ENCODE measurements at places on chromosomes 7 and 10.
A peak's percentile ranks its signal among the peaks of the same experiment; 100 is the strongest.

- no peak for DNase-seq
- H3K4me3 ChIP-seq: no peak overlapping the region
- H3K4me1 ChIP-seq: no peaks in the 10 kb centered on the region
- H3K36me3 ChIP-seq: no peaks in the 10 kb centered on the region
- H3K27me3 ChIP-seq: no peaks in the 10 kb centered on the region
Measured at GRCh38 chr10:63866747-63867140, 345.5 kb downstream of the REEP3 start.

- H3K4me1 ChIP-seq: peaks cover 2% of the 10 kb centered on the region
- no peak for DNase-seq
- H3K27ac ChIP-seq: no peak overlapping the region
- H3K27me3 ChIP-seq: no peaks in the 10 kb centered on the region
- no peak overlapping the region for H3K4me3 ChIP-seq
- no peaks in the 10 kb centered on the region for H3K36me3 ChIP-seq
Measured at GRCh38 chr7:116687801-116688201, 15.8 kb downstream of the MET start.

GRCh38 chr10:102065561-102066398, 631 bp downstream of the HPS6 start:
- peak overlapping the region; percentile 94 for H3K27ac ChIP-seq
- peaks cover 41% of the 10 kb centered on the region for H3K36me3 ChIP-seq
- H3K27me3 ChIP-seq: no peaks in the 10 kb centered on the region
- peaks cover 6% of the 10 kb centered on the region for H3K4me1 ChIP-seq
- peak overlapping the region; percentile 85 for H3K4me3 ChIP-seq

DNA sequence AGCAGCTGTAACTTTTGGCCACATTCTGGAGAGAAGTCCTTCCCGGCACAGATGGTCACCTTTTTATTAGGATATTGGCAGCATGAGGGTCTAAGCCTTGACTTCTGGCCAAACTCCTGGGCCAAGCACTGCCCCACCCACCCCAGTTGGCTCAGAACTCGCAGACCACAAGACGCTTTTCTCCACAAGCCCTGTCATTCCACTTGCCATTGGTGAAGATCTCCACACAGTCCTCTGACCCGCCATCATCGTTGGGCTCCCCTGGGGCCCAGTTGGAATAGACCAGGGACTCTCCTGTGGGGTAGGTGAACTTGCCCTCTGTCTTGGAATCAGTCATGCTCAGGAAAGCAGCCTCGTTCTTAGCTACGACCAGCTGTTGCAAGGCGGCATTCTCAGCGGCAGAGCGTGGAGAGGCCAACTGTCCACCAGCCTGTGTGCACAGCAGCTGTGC, 11.2 kb downstream of the SFTPD start:
- no peaks in the 10 kb centered on the region for H3K4me1 ChIP-seq
- DNase-seq: no peak
- no peak overlapping the region for H3K4me3 ChIP-seq

GRCh38 chr10:112649822-112650152, 202.8 kb downstream of the VTI1A start:
- H3K4me3 ChIP-seq: no peak overlapping the region
- H3K27me3 ChIP-seq: no peaks in the 10 kb centered on the region
- H3K4me1 ChIP-seq: no peaks in the 10 kb centered on the region
- DNase-seq: no peak

DNA sequence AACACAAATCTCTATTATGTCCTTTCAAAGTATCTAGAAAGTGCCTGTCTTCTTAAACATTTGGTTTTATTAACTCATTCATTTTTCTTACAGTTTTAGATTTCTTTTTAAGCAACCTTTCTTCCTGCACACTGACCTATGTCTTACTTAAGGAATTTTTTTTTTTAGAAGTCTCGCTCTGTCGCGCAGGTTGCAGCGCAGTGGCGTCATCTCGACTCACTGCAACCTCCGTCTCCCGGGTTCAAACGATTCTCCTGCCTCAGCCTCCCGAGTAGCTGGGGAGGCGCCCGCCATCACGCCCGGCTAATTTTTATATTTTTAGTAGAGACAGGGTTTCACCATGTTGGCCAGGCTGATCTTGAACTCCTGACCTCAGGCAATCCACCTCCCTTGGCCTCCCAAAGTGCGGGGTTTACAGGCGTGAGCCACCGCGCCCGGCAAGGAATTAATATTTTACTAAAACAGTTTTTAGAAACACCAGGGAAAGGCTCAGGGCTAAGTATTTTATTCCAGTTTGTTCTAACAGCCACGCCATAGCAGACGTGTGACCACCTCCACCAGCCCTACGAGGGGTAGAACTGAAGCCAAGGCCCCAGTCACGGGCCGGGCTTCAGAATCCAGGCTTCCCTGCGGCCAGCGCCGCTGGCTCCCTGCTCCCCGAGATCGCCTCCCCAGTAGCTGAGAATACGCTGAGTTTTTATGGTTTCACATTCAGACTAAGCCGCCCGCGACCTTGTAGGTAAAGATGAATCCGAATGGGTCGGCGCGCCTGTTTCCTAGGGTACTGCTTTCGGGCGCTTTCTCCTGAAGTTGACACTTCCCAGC, 941 bp upstream of the LUC7L2 start:
- H3K36me3 ChIP-seq: no peaks in the 10 kb centered on the region
- DNase-seq: peak; percentile 41
- H3K4me1 ChIP-seq: peaks cover 6% of the 10 kb centered on the region
- H3K4me3 ChIP-seq: peak overlapping the region; percentile 94
- no peaks in the 10 kb centered on the region for H3K27me3 ChIP-seq

DNA sequence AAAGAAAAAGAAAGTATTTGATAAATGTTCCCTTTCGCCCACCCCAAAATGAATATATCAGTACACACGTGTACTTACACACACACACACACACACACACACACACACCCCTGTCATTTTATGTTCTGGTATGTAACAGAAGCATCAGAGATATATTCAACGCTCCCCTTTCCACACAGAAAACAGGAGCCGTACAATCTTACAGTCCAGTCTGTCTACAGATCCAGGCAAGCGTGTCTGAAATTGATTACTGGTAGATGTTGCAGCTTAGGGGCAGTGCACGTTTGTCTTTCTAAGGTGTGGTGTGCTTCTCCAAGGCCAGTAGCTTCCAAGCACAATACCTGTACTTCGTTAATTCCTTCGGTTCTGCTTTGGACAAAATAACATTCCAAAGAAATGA, 143.7 kb upstream of the RNF32 start:
- no peak overlapping the region for H3K27ac ChIP-seq
- no peak overlapping the region for H3K4me3 ChIP-seq
- no peaks in the 10 kb centered on the region for H3K4me1 ChIP-seq
- no peaks in the 10 kb centered on the region for H3K27me3 ChIP-seq

- H3K36me3 ChIP-seq: no peaks in the 10 kb centered on the region
- no peak overlapping the region for H3K27ac ChIP-seq
- no peaks in the 10 kb centered on the region for H3K4me1 ChIP-seq
- DNase-seq: no peak
Measured at GRCh38 chr10:102433619-102434046, 1.3 kb upstream of the CUEDC2 start.

DNA sequence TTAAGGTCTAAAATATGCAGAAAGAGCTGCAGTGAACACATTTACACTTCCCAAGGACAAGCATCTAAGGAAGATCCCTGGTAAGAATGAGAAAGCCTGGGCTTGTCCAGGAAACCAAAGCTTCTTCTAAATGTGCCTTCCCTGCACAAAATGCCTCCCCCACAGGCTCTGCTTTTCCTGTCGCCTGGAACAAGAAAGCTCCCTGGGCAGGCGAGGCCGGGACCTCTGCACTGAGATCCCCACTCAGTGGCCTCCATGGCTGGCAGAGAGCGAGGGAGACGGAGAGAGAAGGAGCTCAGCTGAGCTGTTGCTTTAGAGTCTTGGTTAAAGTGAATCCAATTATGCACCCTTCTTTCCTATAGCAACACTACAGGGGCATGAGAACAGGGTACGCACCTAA, 75.6 kb downstream of the AMZ1 start:
- no peaks in the 10 kb centered on the region for H3K36me3 ChIP-seq
- no peak overlapping the region for H3K4me3 ChIP-seq
- H3K4me1 ChIP-seq: no peaks in the 10 kb centered on the region
- H3K27ac ChIP-seq: peak overlapping the region; percentile 77
